ENCODE measurements at places on chromosomes 5 and 9.

DNA sequence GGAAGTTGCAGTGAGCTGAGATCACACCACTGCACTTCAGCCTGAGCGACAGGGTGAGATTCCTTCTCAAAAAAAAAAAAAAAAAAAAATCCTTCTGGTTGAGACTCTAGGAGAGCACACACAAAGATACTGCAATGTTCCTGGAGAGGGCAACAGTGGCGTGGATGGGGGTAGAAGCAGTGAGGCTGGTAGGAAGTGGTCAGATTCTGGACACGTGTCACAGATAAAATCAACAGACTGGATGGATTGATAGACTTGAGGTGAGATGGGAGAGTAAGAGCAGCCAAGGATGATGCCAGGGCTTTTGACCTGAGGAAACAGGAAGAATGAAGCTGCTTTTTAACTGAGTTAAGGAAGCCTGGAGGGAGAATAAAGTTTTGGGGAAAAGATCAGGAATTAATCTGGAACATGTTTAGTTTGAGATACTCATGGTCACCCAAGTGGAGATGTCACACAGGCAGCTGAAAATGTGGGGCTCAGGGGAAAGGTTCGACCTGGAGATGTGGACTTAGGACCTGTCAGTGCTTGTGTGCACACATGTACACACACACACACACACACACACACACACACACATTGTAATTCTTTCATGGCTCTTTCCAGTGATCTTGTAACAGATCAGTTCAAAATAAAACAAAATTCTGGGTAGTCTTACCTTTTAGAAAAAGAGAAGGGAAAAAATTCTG, 88.1 kb downstream of the FANCC start:
- H3K4me1 ChIP-seq = no peaks in the 10 kb centered on the region
- no peaks in the 10 kb centered on the region for H3K27me3 ChIP-seq
- peaks cover 19% of the 10 kb centered on the region for H3K36me3 ChIP-seq
- H3K27ac ChIP-seq = no peak overlapping the region
- DNase-seq = no peak

DNA sequence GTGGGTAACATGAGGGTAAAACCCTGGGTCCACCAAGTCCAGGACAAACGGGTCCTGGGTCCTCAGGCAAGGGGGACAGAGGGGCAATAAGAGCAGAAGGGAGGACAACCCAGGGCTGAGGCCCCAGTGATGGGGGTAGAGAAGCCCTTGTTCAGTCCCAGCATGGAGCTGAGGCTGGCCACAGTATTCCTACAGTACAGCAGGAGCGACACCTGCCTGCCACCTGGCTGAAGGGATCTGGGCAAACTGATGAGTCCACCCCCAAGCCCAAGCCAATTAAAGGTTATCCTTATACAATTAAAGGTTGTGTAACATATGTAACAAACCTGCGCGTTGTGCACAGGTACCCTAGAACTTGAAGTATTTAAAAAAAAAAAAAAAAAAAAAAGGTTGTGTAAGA, 97.7 kb upstream of the LRRTM2 start:
- no peak overlapping the region for H3K4me3 ChIP-seq
- no peaks in the 10 kb centered on the region for H3K27me3 ChIP-seq
- H3K27ac ChIP-seq = no peak overlapping the region
- DNase-seq = peak; percentile 43
- H3K4me1 ChIP-seq = peaks cover 15% of the 10 kb centered on the region

DNA sequence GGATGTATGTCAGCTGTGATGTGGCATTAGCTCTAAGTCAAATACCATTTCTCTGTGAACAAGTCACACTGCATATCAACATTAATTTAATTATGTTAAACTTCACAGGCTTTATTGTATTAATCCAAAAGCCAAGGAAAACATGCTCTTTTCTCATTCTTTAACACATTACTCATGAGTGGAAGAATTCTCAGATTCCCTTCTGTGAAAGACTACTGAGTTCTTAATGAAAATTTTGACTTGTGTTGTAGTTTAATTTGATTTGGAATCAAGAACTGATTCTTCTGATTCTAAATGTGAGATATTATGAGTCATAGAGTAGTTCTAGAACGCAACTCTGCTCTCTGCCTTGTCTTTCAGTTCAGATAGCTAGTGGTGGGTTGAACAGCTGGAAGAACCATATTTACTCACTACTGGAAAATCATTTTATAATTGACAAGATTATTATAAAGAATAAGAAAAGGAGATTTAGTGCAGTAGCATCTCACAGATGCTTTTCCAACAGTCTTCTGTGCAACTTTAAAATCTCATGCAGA, 90.6 kb downstream of the VCAN start:
- H3K4me1 ChIP-seq = peaks cover 5% of the 10 kb centered on the region
- DNase-seq = no peak
- peaks cover 40% of the 10 kb centered on the region for H3K36me3 ChIP-seq
- H3K27me3 ChIP-seq = no peaks in the 10 kb centered on the region
- no peak overlapping the region for H3K4me3 ChIP-seq
- H3K27ac ChIP-seq = peak overlapping the region; percentile 51

- DNase-seq = no peak
- H3K36me3 ChIP-seq = peaks cover 8% of the 10 kb centered on the region
- no peak overlapping the region for H3K4me3 ChIP-seq
- H3K27me3 ChIP-seq = no peaks in the 10 kb centered on the region
- H3K4me1 ChIP-seq = peaks cover 2% of the 10 kb centered on the region
- H3K27ac ChIP-seq = no peak overlapping the region
These were observed 110.7 kb downstream of the FEM1C start for GRCh38 chr5:115433918-115434317.

DNA sequence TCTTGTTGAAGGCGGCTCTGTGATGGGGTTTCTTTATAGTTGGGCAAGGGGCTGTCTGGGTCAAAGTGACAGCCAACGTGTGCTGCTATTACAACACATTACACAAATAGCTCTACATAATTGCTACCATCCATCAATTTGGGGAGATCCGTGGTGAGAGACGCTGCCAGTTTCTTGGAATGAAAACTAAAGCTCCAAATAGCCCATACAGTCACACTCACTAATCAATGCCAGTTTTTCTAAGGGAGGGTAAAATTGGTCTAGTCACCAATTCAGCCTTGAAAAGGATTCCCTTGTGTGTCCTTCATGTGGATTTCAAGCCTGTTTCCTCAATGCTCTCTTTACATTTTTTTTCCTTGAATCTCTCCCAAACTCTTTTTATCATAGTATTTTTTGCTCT, 343.3 kb upstream of the KLF4 start:
- no peaks in the 10 kb centered on the region for H3K27me3 ChIP-seq
- H3K4me3 ChIP-seq = no peak overlapping the region
- H3K27ac ChIP-seq = no peak overlapping the region
- no peaks in the 10 kb centered on the region for H3K36me3 ChIP-seq

GRCh38 chr5:10364186-10364689, 10.7 kb downstream of the MARCHF6 start:
- no peak overlapping the region for H3K4me3 ChIP-seq
- H3K4me1 ChIP-seq = peaks cover 10% of the 10 kb centered on the region
- H3K36me3 ChIP-seq = no peaks in the 10 kb centered on the region
- H3K27me3 ChIP-seq = no peaks in the 10 kb centered on the region
- no peak for DNase-seq

DNA sequence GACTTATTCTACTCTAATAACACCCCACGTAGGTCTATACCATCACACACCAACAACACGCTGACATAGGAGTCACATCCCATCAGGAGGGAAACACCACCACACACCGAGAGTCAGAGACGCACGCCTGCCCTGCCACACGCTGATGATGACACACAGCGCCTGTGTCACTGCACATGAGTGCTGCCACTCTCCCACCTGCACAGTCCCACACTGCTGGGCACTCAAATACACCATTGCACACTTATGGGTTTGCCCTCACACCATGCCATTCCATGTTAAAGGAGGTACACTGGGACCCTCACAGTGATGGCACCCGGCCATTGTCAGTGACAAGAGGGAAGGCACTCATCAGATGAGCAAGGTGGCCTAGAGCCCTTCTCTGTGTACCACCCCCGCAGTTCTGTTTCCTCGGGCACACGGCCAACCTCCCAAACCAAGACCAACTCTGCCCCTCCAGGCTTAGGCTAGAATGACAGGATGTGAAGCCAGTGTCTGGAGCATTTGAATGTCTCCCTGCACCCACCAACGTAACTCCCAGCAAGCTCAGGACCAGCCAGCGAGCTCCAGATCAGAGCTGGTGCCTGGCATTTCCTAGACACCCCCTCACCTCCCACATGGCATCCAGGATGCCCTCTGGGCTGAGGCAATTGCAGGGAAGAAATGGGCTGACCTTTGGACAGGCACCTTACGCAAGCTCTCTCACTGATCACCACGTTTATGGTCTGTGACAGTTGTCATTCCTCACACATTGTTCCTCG, 3.6 kb upstream of the CPLX2 start:
- no peak overlapping the region for H3K4me3 ChIP-seq
- H3K27ac ChIP-seq = no peak overlapping the region
- H3K36me3 ChIP-seq = no peaks in the 10 kb centered on the region
- peaks cover 30% of the 10 kb centered on the region for H3K4me1 ChIP-seq

DNA sequence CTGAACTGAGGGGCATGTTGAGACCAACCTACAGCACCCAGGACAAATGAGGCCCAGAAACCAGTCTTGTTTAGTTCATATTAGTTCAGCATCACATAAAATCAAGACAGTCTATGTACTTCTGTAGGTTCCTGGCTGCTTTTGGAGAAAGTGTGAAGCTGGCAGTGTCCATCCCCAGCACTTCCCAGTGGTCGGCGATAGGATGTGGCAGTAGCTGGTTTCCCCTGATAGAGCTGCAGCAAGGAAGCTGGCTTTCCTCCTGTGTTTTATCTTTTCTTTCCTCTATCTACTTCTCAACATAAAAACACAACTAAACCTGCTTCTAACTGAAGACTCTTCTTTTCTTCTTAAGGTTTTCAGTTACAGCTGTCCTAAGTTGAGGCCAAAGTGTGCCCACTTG, 43.0 kb upstream of the SLC46A2 start:
- no peaks in the 10 kb centered on the region for H3K4me1 ChIP-seq
- H3K4me3 ChIP-seq = no peak overlapping the region
- no peaks in the 10 kb centered on the region for H3K36me3 ChIP-seq
- no peak for DNase-seq

DNA sequence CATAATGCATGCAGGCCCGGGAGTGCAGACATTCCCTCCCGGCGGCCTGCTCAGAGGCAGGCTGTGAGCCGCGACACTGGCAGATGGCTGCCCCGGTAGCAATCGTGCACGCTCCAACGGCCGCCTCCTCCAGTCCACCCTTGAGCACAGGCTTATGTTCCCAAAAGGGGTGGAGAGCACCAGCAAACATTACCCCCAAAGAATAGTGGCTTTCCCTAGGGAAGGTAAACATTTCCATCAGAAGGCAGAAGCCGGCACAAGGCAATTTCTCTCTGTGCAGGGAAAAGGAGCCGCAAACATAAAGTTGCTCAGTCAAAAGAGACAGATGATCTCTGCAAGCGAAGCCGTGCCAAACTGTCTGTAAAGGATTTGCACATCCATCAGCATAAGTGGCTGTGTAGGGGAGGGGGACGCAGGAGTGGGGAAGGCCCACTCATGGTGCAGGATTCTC, 92.5 kb downstream of the SIL1 start:
- H3K4me1 ChIP-seq = peaks cover 49% of the 10 kb centered on the region
- H3K36me3 ChIP-seq = no peaks in the 10 kb centered on the region
- H3K27ac ChIP-seq = no peak overlapping the region
- H3K27me3 ChIP-seq = no peaks in the 10 kb centered on the region
- DNase-seq = peak; percentile 28

DNA sequence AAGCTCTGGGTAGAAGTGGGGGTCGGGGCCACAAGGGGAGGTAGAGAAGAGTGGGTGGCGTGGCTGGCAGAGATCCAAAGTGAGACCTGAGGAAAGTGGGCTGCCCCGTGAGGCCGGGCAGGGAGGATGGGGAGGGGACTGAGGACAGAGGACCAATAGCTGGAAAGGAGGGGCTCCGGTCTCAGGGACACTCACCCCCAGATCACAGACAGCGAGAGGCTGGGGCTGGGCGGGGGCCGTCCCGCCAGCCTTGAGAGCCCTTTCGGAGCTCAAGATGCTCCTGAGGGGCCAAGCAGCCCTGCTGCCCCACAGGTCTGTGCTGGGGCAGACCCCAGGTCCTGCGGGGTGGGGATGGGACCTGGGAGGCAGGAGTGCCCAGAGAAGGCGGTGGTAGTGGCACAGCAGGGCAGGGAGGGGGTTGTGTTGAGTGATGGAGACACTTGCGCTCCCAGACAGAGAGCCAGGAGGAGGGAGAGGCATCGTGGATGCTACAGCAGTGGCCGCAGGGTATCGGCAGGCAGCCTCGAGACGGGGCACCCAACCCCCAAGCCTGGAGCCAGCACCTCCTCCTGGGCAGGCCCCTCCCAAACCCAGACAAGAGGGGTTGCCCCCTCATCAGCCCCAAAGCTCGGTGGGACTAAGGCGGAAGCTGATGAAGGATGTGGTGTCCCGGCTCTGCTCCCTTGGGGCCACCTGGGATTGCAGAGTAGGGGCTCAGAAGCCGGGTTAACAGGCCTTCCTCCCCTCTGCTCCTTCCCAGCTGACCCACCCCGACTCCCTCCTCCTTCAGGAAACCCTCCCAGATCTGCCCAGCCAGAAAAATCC, 3.4 kb downstream of the SARDH start:
- peak overlapping the region; percentile 96 for H3K27ac ChIP-seq
- H3K36me3 ChIP-seq = no peaks in the 10 kb centered on the region
- H3K4me1 ChIP-seq = peaks cover 31% of the 10 kb centered on the region
- peak overlapping the region; percentile 13 for H3K4me3 ChIP-seq
- H3K27me3 ChIP-seq = no peaks in the 10 kb centered on the region

DNA sequence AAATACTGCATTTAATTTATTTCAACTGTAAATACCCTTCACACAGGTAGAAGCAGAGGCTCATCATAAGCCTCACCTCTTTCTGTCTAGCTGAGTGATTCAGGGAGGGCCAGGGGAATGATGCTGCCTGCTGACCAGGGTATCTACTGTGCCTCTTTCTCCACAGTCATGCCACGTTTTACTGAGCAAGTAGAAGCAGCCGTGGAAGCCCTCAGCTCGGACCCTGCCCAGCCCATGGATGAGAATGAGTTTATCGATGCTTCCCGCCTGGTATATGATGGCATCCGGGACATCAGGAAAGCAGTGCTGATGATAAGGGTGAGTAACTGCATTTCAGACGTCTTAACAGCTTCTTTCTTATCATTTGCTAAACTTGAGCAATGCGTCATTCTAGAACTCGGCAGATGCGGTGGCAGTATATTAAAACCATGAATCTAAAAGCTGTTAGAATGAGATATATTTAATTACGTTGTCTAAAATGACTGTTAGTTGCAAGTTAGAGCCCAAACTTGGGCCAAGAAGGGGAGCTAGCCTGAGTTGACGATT, 50.0 kb upstream of the LRRTM2 start:
- peaks cover 39% of the 10 kb centered on the region for H3K36me3 ChIP-seq
- no peak overlapping the region for H3K4me3 ChIP-seq
- no peak for DNase-seq
- no peaks in the 10 kb centered on the region for H3K4me1 ChIP-seq

GRCh38 chr5:66909364-66909763, 287.2 kb downstream of the CD180 start:
- peaks cover 44% of the 10 kb centered on the region for H3K4me1 ChIP-seq
- H3K27me3 ChIP-seq = peaks cover 71% of the 10 kb centered on the region
- no peak overlapping the region for H3K27ac ChIP-seq
- no peak for DNase-seq
- no peak overlapping the region for H3K4me3 ChIP-seq

GRCh38 chr5:132687995-132688394, 14.2 kb downstream of the IL4 start:
- no peaks in the 10 kb centered on the region for H3K4me1 ChIP-seq
- H3K27me3 ChIP-seq = no peaks in the 10 kb centered on the region
- H3K4me3 ChIP-seq = no peak overlapping the region
- no peak overlapping the region for H3K27ac ChIP-seq

GRCh38 chr9:94676446-94677131, 37.3 kb upstream of the FBP1 start:
- H3K4me1 ChIP-seq = peaks cover 11% of the 10 kb centered on the region
- H3K27me3 ChIP-seq = peaks cover 5% of the 10 kb centered on the region
- no peak overlapping the region for H3K27ac ChIP-seq

All from WTC11 (cell line).